ENCODE measurements at places on chromosomes 1 and 21. TPM values are rescaled to one million over a fixed set of nuclear protein-coding genes. Genes with fewer than 3 reads are reported as not detected.

- DNase-seq: no peak
Observed at GRCh38 chr1:87942165-87942564, 613.5 kb downstream of the LMO4 start.

GRCh38 chr1:201013991-201014815 lies 9.3 kb downstream of the KIF21B start:
- no peak for DNase-seq

DNA sequence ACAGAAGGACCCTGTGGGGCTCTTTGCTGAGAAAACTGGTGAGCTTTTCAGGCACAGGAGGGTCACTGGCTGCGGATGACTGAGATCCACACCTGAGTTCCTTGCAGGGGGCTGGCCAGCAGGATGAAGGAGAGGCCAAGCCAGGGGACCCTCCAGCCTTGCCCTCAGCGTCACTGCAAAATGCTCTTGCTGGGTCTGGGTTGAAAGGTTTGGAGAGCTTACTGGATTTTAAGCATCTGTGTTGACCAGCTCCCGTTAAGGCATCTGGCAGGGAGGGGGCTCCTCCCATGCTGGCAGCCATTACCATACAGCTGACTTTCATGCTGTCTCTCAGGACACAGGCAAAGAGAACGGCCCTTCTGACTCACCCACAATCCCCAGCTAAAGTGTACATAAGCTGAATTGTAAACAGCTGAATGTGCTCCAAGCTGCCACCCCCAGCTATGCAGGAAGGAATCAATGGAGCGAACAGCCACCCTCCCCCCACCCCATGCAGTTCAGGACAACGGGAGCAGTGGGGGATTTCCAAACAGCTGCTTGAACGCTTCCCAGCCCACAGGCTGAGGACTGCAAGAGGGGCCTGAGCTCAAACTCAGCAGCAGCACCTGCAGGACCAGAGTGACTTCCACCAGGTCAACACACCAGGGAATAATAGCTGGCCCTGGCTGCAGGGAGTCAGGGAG lies 21.3 kb upstream of the A3GALT2 start:
- no peak for DNase-seq

GRCh38 chr1:238061967-238062613 lies 171.4 kb upstream of the ZP4 start:
- DNase-seq: no peak

GRCh38 chr1:218439541-218440295 lies 94.6 kb downstream of the TGFB2 start:
- DNase-seq: no peak

- DNase-seq: peak; percentile 41
Observed at GRCh38 chr1:50959303-50959912, 659 bp downstream of the FAF1 start.

DNA sequence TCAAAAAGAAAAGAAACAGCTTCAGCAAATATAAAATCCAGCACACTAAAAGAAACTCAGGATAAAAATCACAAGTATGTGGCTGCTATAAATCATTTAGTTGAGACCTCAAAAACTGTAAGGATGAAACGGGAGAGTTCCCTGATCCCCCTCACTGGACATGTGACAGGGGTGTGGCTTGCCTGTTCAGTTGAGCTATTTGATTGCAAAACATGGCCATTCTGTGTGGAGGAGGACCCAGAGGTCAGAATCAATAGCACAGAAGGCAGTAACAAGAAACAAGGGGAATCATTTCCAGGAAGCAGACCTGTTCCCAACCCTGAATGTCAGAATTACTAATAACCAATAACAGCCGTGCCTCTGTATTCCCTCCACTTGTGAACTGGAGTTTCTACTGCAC lies 27.9 kb downstream of the RBM11 start:
- DNase-seq: no peak

The OR2L3 gene
- not detected for total RNA-seq

The AGMAT gene
- total RNA-seq: 15.9 TPM

All from activated naive CD4-positive, alpha-beta T cell treated with anti-CD3 and anti-CD28 coated beads for 36 hours (primary cell).